ENCODE measurements at places on chromosomes 11 and 22. TPM values are rescaled to one million over a fixed set of nuclear protein-coding genes. Genes with fewer than 3 reads are reported as not detected.

DNA sequence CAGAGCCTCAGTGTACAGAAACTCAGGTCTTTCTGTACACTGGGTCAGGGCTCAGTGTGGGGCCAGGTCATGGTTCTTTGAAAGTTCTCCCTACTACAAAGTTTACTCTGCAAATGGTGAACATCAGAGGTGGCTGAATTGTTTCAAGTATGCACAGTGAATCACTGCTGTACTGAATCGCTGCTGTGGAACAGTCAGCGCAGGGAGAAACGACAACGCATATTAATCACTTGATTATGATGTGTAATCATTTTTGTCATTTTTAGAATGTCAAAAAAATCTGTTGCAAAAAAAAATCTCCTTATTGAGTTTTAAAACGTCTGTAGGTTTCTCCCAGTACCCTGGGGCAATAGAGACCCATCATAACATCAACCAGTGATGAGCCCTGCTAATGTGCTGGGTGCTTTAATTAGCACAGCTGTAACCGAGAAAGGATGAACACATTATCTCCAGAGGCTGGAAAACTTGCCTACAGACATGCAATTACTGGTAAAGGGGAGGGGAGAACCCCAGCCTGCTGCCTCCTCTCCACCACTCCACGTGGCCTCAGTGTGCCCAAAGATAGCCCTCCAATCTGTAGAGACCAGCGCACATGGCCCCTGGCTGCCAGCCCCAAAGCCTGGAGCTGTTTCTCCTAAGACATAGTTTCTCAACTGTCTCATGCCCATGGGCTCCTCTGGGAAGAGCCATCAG lies 12.8 kb downstream of the ARRB1 start:
- DNase-seq, result no peak
- H3K4me1 ChIP-seq, result peaks cover 72% of the 10 kb centered on the region

- DNase-seq, result no peak
- no peak overlapping the region for H3K27ac ChIP-seq
- H3K4me1 ChIP-seq, result peaks cover 24% of the 10 kb centered on the region
- H3K36me3 ChIP-seq, result no peaks in the 10 kb centered on the region
These were observed 562 bp downstream of the DGAT2 start for GRCh38 chr11:75768909-75769771.

DNA sequence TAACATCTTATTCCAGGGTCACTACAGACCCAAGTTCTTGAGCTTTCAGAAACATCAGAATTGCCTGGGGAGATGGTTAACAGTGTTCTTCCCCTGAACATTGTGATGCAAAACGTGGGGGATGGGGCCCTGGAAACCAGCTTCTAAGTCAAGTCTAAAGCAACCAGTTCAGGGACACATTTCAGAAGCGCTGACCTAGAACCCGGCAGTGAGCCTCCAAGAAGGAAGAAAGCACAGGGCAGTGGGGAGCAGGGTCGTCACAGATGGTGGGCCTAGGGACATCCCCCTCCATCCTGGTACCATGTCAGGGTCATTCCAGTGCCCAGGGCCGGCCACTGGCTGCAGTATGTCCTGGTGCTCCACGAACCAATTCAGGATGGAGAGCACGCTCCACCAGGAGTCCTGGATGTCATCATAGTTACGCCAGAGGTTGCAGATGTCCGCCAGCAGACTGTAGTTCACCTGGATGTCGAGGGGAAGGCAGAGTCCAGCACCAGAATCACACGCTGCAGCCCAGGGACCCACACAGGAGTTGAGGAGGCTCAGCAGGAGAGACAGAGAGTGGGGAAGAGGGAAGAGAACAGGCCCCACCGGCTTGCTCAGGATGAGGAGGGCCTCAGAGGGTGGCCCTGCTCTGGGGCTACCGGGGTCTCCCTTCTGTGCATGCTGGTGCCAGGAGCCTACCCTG lies 5.0 kb downstream of the NAGA start:
- H3K27me3 ChIP-seq, result no peaks in the 10 kb centered on the region
- DNase-seq, result no peak
- H3K4me3 ChIP-seq, result no peak overlapping the region
- peaks cover 30% of the 10 kb centered on the region for H3K36me3 ChIP-seq
- H3K27ac ChIP-seq, result no peak overlapping the region

- no peak overlapping the region for H3K27ac ChIP-seq
- H3K27me3 ChIP-seq, result no peaks in the 10 kb centered on the region
- no peaks in the 10 kb centered on the region for H3K4me1 ChIP-seq
- H3K36me3 ChIP-seq, result no peaks in the 10 kb centered on the region
- no peak for DNase-seq
These were observed 448.2 kb downstream of the TBC1D22A start for GRCh38 chr22:47210686-47211085.

Gene MMP3
- total RNA-seq, result not detected

Data from activated naive CD8-positive, alpha-beta T cell treated with anti-CD3 and anti-CD28 coated beads, Interleukin-2, amount 10 ng/mL, durations not matched to agents 7 days and 5 days (primary cell).